Frontal cortex (tissue), 4 donors: ENCODE measurements at places on chromosomes 13 and 19. TPM values are rescaled to one million over a fixed set of nuclear protein-coding genes. Genes with fewer than 3 reads are reported as not detected.

DNA sequence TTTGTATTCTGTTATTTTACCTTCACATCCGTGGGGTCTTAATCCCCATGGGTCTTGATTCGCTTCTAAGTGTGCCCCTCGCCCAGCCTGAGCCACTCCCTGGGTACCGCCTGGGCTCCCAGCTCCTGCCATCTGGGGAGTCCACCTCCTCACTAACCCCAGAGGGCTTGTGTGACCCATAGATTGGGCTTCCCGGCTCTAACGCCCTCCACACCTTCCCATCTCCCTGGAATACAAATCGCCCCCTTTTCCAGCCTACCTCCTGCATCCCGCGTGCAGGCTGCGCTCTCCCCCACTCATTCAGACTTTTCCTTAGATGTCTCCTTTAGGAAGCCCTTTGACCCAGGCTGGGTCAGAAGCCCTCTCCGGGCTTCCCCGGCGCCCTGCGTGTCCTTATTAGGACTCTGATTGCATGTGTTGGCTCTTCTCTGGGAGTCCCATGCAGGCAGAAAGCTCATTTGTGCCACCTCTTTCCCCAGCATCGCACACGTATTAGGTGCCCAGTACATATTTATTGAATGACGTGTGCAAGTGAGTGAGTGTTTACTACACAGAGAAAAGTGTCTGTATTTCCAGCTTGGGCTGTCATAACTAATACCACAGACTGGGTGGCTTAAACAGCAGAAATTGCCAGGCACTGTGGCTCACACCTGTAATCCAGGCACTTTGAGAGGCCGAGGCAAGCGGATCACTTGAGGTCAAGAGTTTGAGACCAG lies 757 bp downstream of the CCDC124 start:
- DNase-seq: no peak

GRCh38 chr19:14700711-14701375 lies 11.0 kb downstream of the ZNF333 start:
- DNase-seq: no peak

DNA sequence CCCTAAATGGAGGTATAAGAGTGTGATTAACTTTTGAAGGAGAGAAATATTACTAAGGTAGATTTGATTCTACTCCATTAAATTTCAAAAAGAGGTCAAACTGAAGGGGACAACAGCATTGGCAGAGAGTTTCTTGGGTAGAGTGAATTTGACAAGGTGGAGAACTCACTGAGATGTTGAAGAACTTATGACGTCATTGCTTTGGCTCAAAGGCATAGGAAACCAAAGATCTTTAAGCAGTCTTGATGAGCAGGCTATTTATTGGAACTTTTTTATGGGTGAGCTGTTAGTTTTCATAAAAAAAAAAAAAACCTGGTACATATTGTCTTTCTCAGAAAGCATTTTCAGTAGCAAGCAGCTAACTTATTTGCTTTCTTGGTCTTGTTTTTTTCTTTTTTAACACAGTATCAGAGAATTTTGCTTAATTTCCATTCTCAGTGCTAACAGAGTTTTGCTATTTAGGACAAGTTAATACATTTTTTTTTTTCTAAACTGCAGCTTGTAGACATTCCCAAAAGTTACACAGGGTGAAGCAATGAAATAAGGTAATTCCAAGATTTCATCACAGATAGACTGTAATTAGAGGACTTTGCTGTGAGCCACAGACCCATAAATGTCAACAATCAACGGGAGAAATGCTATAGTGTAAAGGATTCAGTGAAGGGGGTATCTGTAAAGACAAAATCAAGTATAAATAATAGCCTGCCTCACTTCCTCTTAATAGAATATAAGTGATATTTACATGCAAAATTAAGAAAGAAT lies 412.2 kb upstream of the KLHL1 start:
- no peak for DNase-seq

DNA sequence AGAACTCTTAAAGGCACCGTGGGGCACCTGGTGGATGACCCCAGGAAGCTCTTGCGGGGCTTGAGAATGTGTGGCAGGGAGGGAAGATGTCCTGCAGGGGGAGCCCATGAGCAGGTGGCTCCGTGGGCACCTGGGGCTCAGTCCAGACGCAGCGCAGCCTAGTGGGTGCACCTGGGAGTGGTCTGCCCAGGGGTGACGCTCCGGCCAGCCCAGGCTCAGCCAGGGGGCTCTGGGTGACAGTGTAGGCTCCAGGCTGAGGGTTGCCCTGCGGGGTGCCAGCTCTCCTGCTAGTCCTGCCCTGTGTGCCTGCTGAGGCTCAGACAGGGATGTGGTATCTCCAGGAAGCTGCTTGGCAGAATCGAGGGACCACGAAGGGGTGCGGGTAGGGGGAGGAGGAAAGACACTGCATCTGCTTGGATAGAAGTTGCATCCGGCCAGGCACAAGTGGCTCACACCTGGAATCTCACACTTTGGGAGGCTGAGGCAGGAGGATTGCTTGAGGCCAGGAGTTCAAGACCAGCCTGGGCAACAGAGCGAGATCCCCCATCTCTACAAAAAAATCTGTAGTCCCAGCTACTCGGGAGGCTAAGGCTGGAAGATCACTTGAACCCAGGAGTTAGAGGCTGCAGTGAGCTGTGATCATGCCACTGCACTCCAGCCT lies 15.0 kb upstream of the PGLS start:
- no peak for DNase-seq

SLC25A41 gene
- 0.41 TPM for total RNA-seq

RFPL4A gene
- not detected for total RNA-seq

DNA sequence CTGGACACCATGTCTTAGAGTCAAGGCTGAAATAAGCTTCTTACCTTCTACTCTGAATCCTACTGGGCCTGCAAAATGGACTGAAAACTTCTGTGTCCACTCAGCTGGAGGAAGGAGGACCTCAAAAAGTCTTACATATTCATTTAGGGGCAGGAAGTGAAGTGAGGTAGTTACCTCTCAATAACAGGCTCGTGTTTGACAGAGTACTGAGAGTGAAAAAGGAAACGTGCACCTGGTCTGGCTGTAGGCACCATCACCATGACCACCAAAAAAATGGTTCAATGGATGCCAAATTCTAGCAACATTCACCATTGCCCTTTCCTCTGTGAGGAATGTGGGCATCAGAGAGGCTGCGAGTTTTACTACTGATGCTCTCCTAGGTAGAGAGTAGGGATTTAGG lies 176.2 kb downstream of the RFC3 start:
- no peak for DNase-seq
